ENCODE measurements at places on chromosomes 13 and 19.

GRCh38 chr19:16320987-16321386, 3.6 kb upstream of the KLF2 start:
- no peak for DNase-seq
- H3K4me1 ChIP-seq, result peaks cover 39% of the 10 kb centered on the region
- no peak overlapping the region for H3K4me3 ChIP-seq
- no peaks in the 10 kb centered on the region for H3K27me3 ChIP-seq
- H3K27ac ChIP-seq, result no peak overlapping the region

DNA sequence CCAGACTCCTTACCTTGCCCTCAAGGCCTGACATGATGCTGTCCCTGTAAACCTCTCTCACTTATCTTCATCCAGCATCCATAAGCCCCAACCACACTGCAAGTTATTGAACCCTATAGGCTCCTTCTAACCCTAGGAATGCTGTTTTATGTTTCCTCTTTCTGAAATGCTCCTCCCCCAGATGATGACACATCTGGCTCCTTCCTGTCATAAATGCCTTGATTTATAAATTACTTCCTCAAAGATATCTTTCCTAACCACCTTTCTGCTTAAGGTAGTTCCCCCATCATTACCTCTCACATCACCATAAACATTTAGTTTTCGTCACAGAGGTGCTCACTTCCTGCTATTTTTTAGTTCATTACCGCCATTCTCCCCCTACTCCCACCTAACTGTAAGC, 12.3 kb downstream of the RUBCNL start:
- no peak overlapping the region for H3K27ac ChIP-seq
- DNase-seq, result no peak
- no peaks in the 10 kb centered on the region for H3K27me3 ChIP-seq
- H3K4me1 ChIP-seq, result peaks cover 7% of the 10 kb centered on the region

- DNase-seq, result peak; percentile 58
- H3K27ac ChIP-seq, result no peak overlapping the region
- H3K36me3 ChIP-seq, result peaks cover 27% of the 10 kb centered on the region
- no peaks in the 10 kb centered on the region for H3K27me3 ChIP-seq
- H3K4me1 ChIP-seq, result peaks cover 61% of the 10 kb centered on the region
- H3K4me3 ChIP-seq, result peak overlapping the region; percentile 79
Observed at GRCh38 chr13:49997955-49998354, 1.1 kb downstream of the TRIM13 start.

- H3K36me3 ChIP-seq, result no peaks in the 10 kb centered on the region
- peak overlapping the region; percentile 26 for H3K27ac ChIP-seq
Observed at GRCh38 chr13:30739761-30740642, 4.7 kb downstream of the ALOX5AP start.

- peak overlapping the region; percentile 49 for H3K27ac ChIP-seq
- no peak for DNase-seq
- H3K4me1 ChIP-seq, result peaks cover 8% of the 10 kb centered on the region
- H3K4me3 ChIP-seq, result no peak overlapping the region
Observed at GRCh38 chr19:791007-791566, 6.2 kb upstream of the PTBP1 start.

DNA sequence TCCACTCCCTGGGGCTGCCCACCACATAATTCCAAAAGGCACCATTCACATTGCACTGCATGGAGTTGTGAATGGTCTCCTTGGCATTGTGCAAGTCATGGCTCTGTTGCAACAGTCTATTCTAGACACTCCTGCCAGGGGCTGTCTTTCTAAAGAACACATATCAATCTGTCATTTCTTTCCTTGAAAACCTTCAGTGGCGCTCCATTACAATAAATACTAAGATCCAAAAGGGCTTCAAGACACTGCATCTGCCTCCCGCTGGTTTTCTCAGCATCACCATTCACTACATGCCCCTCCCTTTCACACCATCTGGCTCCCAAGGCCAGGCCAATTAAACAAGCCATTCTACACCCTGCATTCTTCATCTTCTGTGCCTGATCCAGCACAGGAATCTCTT, 32.2 kb upstream of the TM9SF2 start:
- H3K36me3 ChIP-seq, result no peaks in the 10 kb centered on the region
- H3K4me1 ChIP-seq, result no peaks in the 10 kb centered on the region
- H3K27ac ChIP-seq, result no peak overlapping the region
- no peaks in the 10 kb centered on the region for H3K27me3 ChIP-seq

All from stomach (tissue), 19 donors.